ENCODE measurements at places on chromosomes 11 and 22.
A peak's percentile ranks its signal among the peaks of the same experiment; 100 is the strongest.

DNA sequence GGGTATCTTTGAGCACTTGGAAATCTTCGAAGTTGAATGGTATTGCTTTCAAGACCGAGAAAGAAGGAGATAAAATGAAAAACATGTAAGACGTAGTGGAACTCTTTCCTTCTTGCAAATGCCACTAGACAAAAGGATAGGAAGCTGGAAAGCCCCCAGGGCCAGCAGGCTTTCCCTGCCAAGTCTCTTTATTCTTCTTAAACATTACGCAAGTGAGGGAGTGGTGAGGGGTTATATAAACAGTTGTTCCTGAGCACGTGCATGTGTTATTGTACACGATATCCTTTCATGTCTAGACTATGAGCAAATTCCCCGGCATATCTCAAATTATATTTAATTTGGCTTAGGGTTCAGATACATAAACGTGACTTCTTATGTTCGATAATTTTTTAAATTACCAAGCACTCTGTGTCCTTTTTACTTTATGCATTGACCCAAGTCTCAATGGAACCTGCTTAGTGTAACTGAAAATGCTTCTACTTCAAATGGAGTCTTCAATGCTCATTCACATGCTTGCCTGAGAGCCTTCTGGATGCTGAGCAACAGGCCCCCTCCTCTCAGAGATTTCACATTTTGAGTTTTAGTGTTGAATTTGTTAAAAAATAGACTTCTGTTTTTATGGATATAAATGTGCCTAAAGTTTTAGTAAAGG lies 59.0 kb downstream of the PPP2R1B start:
- DNase-seq = no peak

- DNase-seq = no peak
Observed at GRCh38 chr11:8095806-8096522, 15.0 kb downstream of the TUB start.

- no peak for DNase-seq
Observed at GRCh38 chr11:107625685-107625989, 34.7 kb downstream of the ELMOD1 start.

- DNase-seq = no peak
Observed at GRCh38 chr22:37032134-37032534, 12.6 kb downstream of the MPST start.

DNA sequence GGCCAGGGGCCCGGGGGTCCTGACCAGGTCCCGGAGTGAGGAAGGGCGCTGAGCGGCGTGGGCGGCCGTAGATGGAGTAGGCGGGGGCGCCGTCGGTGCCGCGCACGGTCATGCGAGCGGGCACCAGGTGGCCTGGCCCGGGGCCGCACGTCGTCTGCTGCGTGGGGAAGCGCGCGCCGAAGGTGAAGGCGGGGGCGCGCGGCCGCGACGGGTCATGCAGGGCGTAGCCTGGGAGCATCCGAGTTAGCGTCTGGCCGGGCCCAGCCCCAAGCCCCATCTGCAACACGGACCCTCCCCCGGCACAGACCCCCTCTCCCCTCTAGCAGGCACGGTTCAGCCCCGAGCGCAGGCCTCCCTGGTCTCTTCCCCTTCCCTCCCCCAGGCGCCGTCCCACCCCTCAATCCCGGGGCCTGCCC lies 1.7 kb upstream of the TYMP start:
- no peak for DNase-seq

DNA sequence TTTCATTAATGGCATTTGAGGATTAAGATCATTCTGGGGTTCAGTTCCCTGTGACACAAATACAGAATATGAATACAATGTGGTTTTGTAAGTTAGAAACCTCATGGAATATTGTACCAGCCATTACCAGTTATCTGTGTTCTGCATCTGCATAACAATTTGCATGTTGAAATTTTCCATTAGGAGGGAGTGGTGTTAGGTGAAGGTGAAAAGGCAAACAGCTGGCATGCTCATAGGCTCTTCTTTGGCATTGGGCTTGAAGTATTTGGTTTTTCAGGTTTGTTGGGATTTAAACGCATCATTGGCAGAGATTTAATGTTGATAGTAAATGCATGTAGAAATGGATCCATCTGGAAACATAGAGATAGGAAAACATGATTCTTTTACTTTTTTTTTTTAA lies 18.6 kb downstream of the RTN3 start:
- no peak for DNase-seq

- peak; percentile 92 for DNase-seq
Observed at GRCh38 chr11:123308077-123308476, 113.0 kb upstream of the CLMP start.

DNA sequence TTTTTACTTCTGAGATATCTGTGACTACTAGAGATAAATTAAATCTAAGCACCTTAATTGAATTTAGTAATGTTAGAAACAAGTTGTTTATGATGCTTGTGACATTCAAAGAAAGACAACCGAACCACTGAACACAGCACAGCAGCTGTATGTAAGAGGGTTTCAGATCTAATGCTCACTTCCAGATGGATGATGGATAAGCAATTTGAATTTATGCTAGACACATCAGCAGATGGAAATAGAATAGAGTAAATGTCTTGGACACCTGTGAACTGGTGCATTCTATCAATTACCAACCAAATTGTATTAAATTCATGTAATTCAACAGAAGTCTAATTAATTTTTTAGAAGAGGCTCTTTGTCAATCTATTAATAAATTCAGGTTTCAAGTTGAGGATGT lies 306.3 kb downstream of the CNTN5 start:
- no peak for DNase-seq

- DNase-seq = no peak
Observed at GRCh38 chr11:78427615-78428265, 10.1 kb upstream of the GAB2 start.

DNA sequence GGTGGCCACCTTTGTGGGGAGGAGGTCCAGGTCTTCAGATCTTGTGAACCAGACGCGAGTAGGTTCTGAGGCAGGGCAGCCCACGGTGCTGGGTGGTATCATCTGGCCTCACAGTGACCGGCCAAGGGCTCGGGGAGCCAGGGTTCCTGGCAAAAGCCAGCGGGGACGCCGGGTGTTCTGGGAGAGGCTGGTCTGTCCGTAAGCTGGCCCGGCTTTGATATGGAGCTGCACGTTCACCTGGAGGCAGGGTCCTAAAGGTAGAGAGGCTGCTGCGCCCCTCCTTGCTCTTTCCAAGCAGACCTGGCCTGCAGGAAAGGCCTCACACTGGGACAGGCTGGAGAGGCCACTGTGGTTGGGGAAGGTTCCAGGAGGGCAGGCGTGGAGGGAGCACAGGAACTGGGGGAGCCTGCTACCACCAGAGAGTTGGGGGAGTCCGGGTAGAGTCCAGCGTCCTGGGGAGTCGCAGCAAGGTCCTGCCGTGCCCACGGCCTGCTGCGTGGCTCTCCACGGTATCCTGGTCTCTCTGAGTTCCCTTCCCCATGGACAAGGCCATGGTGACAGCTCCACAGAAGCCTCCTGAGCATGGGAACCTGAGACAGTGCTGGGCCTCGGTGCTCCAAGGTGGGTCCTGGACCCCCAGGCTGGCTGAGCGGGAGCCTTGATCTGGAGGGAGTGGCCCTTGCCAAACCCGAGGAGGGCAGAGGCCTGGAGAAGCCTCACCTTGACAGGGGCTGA lies 452.4 kb upstream of the B3GAT1 start:
- DNase-seq = no peak

- DNase-seq = peak; percentile 76
Observed at GRCh38 chr11:21561581-21561980, 631.3 kb upstream of the ANO5 start.

DNA sequence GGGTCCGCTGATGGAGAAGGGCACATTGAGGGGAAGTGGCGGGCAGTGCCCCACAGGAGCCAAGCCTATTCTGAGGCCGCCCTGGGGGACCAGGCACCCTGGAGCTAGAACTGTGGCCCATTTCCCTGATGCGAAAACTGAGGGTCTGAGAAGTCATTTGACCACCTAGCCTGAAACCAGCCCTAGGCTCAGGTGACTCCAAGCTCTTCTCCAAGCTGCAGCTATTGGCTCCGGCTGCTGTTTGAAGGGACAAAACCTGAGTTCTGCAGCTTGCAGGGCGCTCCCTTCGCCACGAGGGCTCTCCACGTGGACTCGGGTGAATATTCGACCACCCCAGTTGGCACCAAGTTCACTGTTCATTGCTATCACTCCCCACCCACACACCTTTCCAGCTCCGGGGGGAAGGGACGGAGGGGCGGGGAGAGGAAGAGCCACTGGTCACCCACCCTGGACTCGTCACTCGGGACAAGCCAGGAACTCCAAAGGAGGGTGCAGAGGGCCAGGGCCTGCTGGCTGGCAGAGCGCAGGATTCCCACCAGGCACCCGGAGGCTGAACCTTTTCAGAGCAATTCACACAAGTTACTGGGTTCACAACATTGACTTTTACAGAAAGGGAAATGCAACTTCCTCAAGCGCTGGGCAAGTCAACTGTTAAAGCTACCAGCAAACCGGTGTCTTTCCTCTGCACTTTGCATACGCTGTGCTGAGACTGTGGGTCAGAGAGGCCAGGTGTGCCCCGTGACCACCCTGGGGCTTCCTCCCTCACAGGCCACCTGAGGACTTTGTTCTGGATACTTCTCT lies 1.1 kb upstream of the RAC2 start:
- DNase-seq = no peak

- peak; percentile 7 for DNase-seq
Observed at GRCh38 chr11:6911948-6912347, 8.9 kb upstream of the OR2D3 start.

DNA sequence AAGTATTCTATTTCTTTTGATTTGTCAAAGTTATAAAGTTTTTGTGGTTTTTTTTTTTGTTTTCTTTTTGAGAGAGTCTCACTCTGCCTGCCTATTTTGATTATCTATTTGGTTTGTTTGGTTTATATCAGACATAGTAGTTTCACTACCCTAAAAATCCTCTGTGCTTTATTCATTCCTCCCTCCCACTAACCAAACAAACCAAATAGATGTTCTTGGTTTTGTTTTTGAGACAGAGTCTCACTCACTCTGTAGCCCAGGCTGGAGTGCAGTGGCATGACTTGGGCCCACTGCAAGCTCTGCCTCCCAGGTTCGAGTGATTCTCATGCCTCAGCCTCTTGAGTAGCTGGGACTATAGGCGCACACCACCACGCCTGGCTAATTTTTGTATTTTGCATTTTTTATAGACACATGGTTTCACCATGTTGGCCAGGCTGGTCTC lies 67.9 kb downstream of the ENTHD1 start:
- no peak for DNase-seq

- DNase-seq = no peak
Observed at GRCh38 chr11:134554106-134554505, 142.1 kb upstream of the B3GAT1 start.

GRCh38 chr11:94820480-94820879 lies 52.3 kb downstream of the AMOTL1 start:
- no peak for DNase-seq

GRCh38 chr11:96311120-96311568 lies 31.9 kb downstream of the MAML2 start:
- peak; percentile 93 for DNase-seq

- DNase-seq = peak; percentile 12
Observed at GRCh38 chr11:112507281-112507680, 246.6 kb upstream of the PLET1 start.

GRCh38 chr11:36057379-36058042 lies 113.6 kb downstream of the LDLRAD3 start:
- DNase-seq = peak; percentile 56

DNA sequence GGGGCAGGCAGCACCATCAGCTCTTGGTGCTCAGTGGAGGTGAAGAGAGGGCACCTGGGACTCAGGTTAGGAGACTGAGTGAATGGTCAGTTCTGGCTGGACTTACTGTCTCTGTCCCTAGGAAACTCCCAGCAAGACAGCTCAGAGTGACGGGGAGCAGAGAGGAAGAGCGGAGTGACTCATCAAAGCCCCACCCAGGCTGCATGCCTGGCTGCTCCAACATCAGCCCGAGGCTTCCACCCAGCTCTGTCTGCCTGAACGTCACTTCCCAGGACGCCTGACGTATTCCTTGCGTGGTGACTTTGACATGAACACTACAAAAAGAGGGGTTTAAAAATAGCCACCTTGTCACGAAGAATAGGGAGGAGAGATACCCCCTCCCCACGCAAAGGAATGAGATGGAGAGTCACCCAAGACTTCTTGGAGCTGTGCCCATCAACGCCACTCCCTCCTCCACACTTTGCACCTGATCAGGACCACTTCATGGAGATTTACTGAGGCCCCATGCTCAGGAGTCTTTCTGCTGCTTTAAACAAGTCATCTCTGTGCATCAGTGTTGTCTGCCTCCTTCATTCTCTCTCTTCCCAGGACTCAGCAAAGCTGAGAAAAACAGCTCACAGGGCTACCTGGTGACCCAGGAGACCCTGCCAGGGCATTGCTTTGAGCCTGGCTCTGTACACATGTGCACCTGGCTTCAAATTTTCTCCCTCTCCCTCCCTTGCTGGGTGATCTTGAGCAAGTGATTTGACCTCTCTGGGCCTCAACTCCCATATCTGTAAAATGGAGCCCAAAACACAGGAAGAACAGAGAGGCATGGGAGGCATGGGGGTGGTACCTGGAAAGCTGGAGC lies 83.1 kb downstream of the MN1 start:
- peak; percentile 92 for DNase-seq

Measured in fibroblast of skin of right biceps (primary cell).